ENCODE measurements at places on chromosomes 5 and 9.

DNA sequence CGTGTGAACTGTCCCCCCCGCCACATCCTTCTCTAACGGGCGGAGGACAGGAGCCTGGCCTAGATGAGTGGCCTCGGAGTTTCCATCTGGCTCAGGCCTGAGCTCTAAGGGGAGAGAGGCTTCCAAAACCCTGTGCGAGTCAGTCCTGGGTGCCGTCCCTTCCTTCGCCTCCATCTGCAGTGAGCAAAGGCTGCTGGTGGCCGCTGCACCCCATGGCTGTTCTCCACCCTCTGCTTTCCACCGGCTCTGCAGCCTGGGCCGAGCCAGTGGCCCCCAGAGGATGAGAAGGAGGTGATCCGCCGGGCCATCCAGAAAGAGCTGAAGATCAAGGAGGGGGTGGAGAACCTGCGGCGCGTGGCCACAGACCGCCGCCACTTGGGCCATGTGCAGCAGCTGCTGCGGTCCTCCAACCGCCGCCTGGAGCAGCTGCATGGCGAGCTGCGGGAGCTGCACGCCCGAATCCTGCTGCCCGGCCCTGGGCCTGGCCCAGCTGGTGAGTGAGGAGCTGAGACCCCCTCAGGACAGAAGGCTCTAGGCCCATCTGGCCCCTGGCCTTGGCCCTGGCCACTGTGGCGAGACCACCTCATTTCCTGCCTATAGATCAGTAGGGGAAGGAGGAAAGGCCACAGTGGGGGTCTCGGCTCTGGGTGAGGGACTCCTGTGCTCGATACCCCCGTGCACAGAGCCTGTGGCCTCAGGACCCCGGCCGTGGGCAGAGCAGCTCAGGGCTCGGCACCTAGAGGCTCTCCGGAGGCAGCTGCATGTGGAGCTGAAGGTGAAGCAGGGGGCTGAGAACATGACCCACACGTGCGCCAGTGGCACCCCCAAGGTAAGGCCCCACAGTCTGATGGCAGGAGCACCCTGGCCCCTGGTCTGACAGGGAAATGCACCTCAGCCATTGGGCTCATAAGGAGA, 3.0 kb downstream of the PKN3 start:
- DNase-seq = no peak

DNA sequence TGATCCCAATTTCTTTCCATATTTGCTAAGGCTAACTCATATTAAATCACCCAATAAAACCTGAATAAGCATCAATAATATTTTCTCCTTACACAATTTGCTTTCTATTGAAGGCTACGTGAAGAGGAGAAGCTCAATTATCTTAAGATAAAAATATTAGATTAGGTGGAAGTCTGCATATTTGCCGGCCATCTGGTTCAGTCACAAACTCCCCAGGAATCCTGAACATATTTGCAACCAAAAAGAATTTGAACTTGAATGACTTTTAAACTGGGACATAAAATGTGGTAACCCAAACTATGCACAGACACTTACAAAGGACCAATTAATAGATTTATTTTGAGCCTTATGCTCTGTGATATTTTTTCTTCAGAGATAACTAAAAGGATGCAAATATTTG, 92.3 kb downstream of the HAPLN1 start:
- no peak for DNase-seq

DNA sequence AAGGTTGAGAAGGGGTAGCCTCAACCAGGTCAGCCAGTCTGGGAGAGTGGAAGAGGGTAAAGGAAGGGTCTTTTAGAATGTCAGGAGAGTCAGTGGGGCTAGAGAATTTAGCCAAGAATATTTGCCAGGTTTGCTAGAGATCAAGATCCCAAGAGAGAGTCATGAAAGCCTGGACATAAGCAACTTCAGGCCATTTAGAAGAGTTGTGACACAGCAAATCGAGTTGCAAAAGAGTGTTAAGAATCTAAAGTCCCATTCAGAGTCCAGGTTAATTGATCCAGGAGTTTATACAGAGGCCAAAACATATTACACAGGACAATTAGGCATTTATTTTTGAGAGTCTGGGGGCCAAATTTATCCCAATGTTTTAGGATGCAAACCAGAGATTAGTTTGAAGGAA, 1260.1 kb upstream of the ACO1 start:
- no peak for DNase-seq

DNA sequence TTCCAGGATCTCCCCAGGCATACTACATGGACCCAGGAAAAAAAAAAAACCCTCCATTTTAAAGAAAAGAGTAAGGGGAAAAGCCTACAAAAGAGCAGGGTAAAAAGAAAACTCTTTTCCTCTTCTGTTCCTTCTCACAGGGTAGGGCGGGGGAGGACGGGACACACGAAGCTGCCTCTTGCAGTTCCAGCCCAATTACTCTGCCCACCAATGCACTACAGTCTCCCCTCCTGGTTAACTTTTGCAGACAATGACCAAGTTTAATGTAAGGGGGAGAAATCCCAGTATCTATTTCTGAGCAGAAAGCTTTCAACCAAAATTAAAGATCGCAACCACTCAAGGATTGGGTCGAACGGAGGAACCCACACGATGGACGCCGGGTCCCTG, 1.3 kb downstream of the BRD3 start:
- peak; percentile 22 for DNase-seq

DNA sequence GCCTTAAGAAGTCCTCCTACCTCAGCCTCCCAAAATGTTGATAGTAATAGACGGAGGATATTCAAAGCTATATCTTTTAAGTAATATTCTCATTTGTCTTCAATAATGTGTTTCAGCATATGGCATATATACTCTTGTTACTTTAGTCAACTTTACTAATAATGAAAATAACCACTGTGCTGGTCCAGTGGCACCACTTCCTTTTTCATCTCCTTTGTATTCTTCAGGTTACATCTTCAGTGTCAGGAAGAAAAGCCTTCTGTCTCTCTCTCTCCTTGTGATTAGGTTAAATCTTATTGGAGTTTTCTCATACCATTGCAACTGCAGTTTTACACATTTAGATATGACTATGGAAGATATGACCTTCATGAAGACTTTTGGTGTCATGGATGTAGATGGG, 31.3 kb downstream of the PARP8 start:
- no peak for DNase-seq

DNA sequence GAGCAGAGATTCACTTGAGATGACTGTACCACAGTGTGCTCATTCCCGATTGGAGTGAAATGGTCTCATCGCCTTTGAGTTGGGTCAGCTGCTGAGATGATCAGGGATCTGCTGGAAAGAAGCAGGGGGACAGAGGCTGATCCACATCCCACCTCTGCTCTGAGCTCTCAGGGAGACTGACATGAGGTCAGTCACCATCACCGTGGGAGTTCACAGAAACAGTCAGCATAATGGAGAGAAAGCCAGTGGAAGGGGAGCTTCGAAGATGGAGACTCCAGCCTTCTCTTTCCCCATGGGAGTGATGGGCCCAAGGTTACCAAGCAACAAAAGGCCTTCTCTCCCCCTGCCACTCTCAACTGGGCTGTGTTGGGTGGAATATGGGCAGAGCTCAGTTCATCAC, 276.4 kb downstream of the CDK5RAP2 start:
- no peak for DNase-seq

DNA sequence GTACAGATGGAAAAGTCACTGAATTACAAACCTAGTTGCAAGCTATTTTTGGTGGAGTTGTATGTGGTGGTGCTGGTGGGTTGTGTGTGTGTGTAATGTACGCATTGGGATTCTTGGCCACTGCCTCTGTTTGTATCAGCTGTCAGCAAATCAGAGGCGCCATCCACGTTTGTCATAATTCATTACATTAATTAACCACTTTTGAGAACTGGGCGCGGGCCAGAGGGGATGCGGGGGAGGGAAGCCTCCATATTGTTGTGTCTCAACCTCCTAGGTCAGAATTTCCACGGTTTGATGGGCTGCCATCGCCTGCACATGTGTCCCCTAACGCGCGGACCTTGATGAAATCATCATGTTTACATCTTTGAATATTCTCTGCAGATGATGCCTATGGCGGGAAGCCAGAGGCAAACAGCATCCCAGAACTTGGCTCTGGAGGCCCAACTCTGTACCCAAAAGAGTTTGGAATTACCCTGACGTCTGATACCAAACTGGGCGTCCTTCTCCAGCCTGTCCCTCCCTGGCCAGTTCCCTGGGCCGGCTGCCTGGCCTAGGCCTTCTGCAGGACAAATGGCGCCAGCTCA, 54.9 kb downstream of the FGF18 start:
- no peak for DNase-seq

DNA sequence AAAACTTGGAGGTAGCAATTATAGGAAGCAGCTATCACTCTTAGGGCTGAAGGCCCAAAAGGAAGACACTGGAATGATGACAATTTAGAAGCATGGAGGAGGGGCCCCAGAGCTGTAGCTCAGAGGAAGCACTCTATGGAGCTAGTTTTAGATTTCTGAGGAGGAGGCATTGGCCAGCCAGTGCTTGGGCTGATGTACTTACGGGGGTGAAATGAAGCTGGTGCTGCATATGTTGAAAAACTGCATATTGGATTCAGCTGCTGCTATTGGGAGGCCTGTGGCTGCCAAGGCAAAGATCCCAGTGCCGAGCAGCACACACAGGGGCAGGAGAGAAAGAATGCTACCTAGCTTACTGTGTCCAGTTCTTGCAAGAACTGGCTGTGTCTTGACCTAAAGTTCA, 53.9 kb upstream of the HMHB1 start:
- DNase-seq = no peak

DNA sequence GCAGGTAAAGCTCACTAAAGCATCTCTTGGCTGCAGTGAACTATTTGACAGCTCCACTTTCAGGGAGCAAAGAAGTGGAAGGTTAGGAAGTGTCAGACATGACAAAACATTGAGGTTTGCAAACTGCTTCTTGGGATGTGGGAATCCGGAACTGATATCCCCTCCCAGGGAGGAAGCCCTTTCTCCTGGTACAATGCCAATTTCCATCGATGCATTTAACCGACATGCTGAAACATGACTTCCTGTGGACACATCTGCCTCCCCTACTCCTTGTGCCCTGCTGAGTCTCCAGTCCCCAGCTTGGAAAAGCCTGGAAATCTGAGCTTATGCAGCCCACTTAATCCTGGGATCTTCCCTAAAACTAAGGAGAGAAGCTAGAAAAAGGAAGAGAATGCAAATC, 323.1 kb upstream of the DAP start:
- DNase-seq = no peak

DNA sequence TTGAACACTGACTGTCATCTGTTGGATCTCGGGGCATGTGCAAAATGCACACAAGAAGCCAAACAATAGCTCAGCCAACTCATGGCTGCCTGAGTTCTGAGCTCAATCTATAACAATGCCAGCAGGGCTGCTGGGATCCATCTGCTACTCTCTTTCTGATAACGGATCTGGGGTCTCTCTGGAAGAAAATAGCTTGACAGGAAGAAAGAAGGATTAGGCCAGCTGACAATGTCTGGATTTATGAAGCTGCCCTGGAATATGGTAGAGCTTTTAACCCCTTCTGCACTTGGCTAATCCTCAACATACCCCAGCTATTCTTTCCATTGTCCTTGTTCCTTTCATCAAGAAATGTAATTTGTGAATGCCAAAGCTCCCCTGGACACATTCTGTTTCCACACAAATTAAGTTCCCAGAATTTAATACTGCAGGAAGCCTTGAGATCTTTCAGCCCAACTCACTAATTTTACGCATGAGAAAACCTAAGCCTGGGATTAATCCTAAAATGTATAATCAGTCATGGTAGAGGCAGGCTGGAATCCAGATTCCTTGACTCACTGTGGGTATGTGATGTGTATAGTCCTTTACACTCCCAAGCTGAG, 62.7 kb upstream of the PCA3 start:
- DNase-seq = no peak

DNA sequence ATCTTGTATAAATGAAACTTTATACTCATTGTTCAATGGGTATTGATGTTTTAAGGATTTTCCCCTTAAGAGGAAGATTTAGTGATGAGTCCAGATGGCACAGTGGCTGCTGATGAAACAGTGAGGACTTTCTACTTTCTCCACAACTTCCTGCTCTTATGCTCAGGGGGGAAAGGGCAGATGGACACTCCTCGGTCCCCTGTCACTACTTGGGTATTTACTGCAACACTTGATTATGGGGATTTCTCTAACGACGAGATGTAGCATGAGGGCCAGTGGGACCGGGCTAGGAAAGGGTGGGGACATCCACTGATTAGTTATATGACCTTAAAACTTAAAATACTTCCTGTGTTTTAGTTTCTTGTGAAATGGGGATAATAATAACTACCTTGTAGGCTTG, 146.1 kb upstream of the HMHB1 start:
- DNase-seq = no peak

DNA sequence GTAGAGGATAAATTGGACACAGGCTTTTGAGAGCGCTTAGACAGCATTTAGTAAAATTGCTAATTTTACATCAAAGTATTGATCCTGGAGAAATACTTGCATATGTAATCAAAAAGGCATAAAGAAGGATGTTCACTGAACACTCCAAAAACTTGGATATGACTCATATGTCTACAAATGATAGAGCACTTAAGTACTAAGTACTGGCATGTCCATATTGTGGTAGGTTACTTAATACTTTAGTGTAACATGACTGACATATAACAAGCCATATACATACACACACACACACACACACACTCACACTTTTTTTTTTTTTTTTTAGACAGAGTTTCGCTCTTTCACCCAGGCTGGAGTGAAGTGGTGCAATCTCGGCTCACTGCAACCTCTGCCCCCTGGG, 361.9 kb downstream of the ARHGEF28 start:
- DNase-seq = no peak

GRCh38 chr5:579746-580366, 32.3 kb upstream of the CEP72 start:
- no peak for DNase-seq

- DNase-seq = no peak
Measured at GRCh38 chr9:12091865-12092527, 601.2 kb upstream of the TYRP1 start.

DNA sequence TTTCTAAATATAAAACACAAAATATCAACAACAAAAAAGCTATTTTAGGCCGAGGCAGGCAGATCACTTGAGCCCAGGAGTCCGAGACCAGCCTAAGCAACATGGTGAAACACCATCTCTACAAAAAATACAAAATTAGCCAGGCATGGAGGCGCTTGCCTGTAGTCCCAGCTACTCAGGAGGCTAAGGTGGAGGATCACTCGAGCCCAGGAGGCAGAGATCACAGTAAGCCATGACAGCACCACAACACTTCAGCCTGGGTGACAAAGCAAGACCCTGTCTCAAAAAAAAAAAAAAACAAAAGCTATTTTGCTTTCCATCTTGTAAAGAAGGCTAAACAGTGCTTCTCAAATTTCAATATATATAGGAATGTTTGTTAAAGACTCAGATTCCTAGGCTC, 11.3 kb downstream of the C5orf15 start:
- DNase-seq = no peak

DNA sequence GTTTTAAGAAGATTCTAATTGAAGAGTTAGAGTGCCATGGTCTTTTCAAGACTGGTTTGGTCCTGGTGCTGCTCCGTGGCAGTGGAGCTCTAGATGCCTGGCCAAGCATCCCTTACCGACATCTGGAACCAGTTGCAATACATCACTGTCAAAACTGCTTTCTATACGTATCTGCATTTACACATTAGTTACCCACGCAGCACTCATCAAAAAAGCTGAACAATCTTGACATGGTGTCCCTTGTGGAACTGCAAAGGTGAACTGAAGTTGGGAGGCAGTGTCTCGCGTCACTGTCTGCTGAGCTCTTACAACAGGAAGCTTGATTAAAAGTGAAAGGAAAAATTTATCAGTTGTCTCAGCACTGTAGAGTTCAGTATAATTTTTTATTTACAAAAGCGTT, 82.6 kb downstream of the PBX3 start:
- DNase-seq = no peak

All from 8988T (cell line).